ENCODE measurements at places on chromosomes 6 and 20. TPM values are rescaled to one million over a fixed set of nuclear protein-coding genes. Genes with fewer than 3 reads are reported as not detected.

DNA sequence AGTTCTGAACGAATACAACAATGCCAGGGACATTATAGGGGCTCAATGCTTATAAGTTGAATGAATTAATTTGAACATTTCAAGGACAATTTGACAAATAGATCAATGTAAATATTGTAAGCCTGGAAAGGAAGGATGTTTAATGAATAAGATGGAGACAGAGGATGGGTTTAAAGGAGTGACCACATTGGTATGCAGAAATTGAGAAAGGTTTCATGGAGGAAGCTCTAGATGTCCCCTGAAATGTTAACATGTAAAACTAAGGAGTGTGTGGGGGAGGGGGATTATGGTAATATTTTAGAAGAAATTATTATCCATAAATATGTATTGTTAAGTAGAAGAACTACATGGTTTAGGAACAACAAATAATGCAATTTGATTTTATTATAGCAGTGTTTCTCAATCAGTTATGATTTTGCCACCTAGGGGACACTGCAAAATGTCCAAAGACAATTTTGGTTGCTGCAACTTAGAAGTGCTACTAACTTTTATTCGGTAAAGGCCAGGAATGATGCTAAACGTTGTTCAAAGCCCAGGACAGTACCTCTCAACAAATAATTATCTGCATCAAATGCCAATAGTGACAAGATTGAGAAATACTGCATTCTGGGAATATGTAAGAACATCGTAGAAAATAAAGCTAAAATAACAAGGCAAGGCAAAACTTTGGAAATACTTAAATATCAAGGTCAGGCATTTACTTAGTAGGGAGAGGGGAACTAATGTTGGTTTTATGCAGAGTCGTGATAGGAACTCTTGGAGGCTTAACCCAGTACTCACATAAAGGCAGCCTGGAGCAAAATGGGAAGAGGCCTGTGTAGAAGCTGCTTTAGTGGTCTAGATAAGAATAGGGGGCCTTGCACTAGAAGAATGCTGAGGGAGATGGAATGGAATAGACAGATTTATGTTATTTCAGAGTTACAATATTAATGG is 686.9 kb upstream of the CITED2 start:
- H3K27me3 ChIP-seq: no peaks in the 10 kb centered on the region
- H3K4me3 ChIP-seq: no peak overlapping the region
- no peaks in the 10 kb centered on the region for H3K4me1 ChIP-seq
- H3K36me3 ChIP-seq: no peaks in the 10 kb centered on the region
- no peak for DNase-seq
- peak overlapping the region; percentile 19 for H3K27ac ChIP-seq

- no peaks in the 10 kb centered on the region for H3K4me1 ChIP-seq
- DNase-seq: peak; percentile 50
- H3K4me3 ChIP-seq: no peak overlapping the region
- H3K27me3 ChIP-seq: no peaks in the 10 kb centered on the region
These were observed 532.8 kb downstream of the RFPL4B start for GRCh38 chr6:112879920-112880413.

DNA sequence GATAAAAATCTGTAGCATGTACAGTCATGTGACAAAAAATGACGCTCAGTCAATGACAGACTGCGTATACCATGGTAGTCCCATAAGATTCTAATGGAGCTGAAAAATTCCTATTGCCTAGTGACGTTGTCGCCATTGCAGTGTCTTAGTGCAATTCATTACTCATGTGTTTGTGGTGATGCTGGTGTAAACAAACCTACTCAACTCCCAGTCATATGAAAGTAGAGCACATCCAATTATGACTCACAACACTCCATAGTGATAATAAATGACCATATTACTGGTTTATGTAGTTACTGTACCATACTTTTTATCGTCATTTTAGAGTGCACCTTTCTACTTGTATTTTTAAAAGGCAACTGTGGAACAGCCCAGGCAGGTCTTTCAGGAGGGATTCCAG is 45.0 kb downstream of the TFAP2A start:
- H3K4me1 ChIP-seq: no peaks in the 10 kb centered on the region
- H3K4me3 ChIP-seq: no peak overlapping the region
- peaks cover 2% of the 10 kb centered on the region for H3K27me3 ChIP-seq
- no peak for DNase-seq

DNA sequence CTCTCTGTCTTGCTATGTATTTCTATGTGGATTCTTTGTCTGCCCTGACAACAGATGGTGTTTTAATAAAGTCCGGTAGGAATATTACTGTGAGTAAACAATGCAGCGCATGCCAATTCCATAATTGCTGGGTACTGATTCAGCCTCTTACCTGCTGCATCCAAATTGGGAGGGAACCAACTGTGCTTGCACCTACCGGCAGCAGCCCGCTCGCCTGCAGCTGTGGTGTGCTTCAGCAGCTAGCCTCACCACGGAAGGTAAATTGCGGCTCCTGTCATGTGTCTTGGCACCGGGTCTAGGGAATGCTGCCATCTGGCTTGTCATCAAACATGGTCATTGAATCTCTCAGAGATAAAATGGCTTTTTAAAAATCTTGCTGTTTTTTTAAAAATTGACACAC is 704.8 kb upstream of the SLC35B3 start:
- DNase-seq: peak; percentile 24
- H3K4me3 ChIP-seq: peak overlapping the region; percentile 13
- H3K36me3 ChIP-seq: no peaks in the 10 kb centered on the region
- no peak overlapping the region for H3K27ac ChIP-seq

DNA sequence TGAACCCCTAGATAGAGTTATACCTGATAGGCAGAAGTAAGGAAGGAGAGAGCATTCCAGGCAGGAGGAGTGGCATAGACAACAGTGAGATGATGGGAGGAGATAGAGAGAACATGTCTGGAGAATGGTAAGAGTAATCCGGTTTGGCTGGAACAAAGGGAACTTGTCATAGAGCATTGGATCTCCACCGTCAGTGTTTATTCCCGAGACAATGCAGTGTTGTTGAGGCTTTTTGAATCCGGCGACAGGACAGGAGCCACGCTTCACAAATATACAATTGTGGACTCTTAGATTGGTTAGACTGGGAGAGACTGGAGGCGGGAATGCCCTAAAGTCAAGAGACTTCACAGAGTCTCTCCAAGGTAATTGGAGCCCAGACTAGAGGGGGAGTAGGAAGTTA is 119.8 kb downstream of the ANKS1A start:
- H3K27me3 ChIP-seq: no peaks in the 10 kb centered on the region
- H3K36me3 ChIP-seq: no peaks in the 10 kb centered on the region
- no peak overlapping the region for H3K27ac ChIP-seq
- no peak overlapping the region for H3K4me3 ChIP-seq
- H3K4me1 ChIP-seq: peaks cover 11% of the 10 kb centered on the region

GRCh38 chr6:71724456-71725125 is 161.8 kb upstream of the RIMS1 start:
- no peak for DNase-seq
- no peak overlapping the region for H3K4me3 ChIP-seq
- H3K4me1 ChIP-seq: no peaks in the 10 kb centered on the region
- no peaks in the 10 kb centered on the region for H3K36me3 ChIP-seq
- H3K27ac ChIP-seq: no peak overlapping the region

- peak; percentile 68 for DNase-seq
- H3K27me3 ChIP-seq: no peaks in the 10 kb centered on the region
- H3K4me1 ChIP-seq: peaks cover 8% of the 10 kb centered on the region
- no peak overlapping the region for H3K4me3 ChIP-seq
- H3K36me3 ChIP-seq: peaks cover 70% of the 10 kb centered on the region
These were observed 4.6 kb downstream of the MEA1 start for GRCh38 chr6:43009124-43009523.

DNA sequence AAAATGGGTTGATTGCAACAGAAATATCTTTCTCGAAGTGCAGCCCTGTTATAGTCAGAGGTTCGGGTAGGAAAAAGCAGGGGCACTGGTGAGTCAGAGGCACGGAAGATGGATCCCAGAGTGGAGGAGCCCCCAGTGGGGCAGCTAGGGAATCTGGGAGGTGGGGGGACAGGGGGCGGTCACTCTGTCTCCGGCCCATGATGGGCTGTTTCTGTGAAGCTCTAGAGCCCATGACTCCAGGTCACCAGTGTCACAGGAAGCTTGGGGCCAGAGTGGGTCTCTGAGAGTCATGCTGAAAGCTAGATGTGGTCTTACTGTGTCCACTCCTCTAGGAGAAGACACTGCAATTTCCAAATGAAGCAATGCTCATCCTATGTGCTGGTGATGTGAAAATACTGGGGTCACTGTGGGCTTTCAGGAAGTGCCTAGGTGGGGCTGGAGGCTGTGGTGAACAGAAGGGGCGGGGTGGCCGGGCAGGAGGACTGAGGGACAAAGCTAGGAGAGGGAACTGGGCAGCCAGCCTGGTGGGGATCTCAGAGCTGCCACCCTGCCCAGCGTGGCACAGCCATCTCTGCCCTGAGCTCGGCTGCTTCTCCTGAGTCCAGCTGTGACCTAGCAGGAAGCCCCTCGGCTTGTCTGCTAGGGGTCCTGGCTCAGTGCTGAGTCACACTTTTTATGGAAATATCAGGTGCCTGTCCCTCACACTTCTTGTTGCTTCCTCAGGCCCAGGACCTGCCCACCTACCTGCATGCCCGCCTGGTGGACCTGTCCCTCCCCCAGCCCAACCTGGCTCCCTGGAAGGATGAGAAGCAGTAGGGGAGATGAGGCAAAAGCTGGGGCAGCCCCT is 54.2 kb downstream of the IRF4 start:
- no peak overlapping the region for H3K27ac ChIP-seq
- H3K36me3 ChIP-seq: no peaks in the 10 kb centered on the region
- no peak for DNase-seq
- no peaks in the 10 kb centered on the region for H3K27me3 ChIP-seq

DNA sequence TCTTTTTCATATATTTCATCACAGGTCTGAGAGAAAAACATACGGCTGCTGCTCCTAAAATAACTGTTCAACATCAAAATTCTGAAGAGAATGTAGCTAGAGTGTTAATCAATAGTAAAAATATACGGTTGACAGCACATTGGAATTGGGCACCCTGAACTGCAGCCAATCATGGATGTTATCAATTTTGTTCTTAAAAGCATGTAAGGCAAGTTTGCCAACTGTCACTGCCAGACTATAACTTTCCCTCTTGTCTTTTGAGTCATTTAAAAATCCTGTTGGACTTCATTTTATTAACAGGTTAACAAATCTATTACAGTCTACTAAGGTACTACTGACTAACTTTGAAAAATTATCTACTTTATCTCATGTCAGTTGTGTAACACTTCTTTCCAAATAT is 592.8 kb downstream of the HACE1 start:
- no peak for DNase-seq
- no peaks in the 10 kb centered on the region for H3K36me3 ChIP-seq
- H3K4me3 ChIP-seq: no peak overlapping the region
- no peaks in the 10 kb centered on the region for H3K4me1 ChIP-seq
- H3K27ac ChIP-seq: no peak overlapping the region

DNA sequence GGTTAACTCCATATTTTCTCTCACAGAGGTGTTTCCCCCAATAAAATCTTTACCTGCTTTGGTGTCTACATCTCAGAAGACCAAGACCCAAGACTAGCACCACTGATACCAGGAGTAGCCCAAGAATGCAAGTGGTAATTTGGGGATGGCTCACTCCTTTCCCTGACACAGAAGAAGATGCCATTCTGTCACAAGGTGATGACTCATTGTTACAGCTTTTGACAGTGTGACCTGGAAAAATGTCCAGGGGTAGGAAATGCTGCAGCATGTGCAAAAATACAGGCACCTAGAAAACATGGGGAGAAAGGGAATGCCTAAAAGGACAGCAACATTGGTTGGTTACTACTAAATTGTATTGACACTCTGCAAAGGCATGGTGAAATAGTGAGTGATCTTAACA is 254.0 kb upstream of the GJE1 start:
- no peaks in the 10 kb centered on the region for H3K4me1 ChIP-seq
- no peaks in the 10 kb centered on the region for H3K27me3 ChIP-seq
- no peaks in the 10 kb centered on the region for H3K36me3 ChIP-seq
- H3K4me3 ChIP-seq: no peak overlapping the region
- no peak overlapping the region for H3K27ac ChIP-seq

GRCh38 chr6:137904822-137905617 is 38.0 kb downstream of the TNFAIP3 start:
- H3K27me3 ChIP-seq: no peaks in the 10 kb centered on the region
- H3K27ac ChIP-seq: no peak overlapping the region
- no peaks in the 10 kb centered on the region for H3K36me3 ChIP-seq
- no peak for DNase-seq
- H3K4me1 ChIP-seq: peaks cover 6% of the 10 kb centered on the region

DNA sequence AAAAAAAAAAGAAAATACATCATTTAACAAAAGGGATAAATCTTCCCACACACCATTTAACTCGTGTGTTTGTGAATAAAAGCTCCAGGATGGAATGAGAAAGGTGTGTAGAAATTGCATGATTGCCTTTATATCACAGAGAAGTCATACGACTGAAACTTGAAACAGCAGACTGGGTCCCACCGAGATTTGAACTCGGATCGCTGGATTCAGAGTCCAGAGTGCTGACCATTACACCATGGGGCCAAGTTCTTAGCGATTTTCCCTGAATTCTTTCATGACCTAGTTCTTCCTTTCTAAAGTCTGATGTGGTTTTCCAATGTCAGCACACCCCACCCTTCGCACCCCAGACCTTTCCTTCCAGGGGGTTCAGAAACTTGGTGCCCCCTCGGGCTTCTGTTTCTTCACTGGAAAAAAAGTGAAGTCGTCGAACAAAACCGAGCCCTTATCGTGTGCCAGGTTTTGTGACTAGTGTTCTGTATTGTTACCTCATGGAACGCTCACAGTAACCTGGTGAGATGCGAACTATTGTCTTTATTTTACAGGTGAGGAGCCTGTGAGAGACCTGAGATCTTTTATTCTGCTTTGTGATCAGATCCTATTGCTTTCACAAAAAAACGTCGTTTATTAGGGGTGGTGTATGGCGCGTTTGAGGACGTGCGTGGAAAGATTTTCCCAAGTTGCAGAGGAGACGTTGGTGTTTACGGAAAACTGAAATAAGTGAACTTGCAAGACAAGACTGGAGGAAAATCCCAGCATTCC is 120.8 kb downstream of the OR2B2 start:
- no peak overlapping the region for H3K27ac ChIP-seq
- DNase-seq: peak; percentile 46
- H3K4me1 ChIP-seq: no peaks in the 10 kb centered on the region
- peaks cover 34% of the 10 kb centered on the region for H3K27me3 ChIP-seq

- H3K4me1 ChIP-seq: no peaks in the 10 kb centered on the region
- no peak for DNase-seq
- no peak overlapping the region for H3K4me3 ChIP-seq
- no peaks in the 10 kb centered on the region for H3K27me3 ChIP-seq
- no peak overlapping the region for H3K27ac ChIP-seq
These were observed 62.7 kb upstream of the ZNF133 start for GRCh38 chr20:18225632-18226031.

GRCh38 chr20:37310951-37311350 is 21.5 kb downstream of the MANBAL start:
- peaks cover 53% of the 10 kb centered on the region for H3K36me3 ChIP-seq
- DNase-seq: no peak

SNAI1 gene
- 0.84 TPM for total RNA-seq

ZC2HC1B gene
- total RNA-seq: 0.56 TPM

ACTL10 gene
- total RNA-seq: not detected
